GM18507 (cell line): ENCODE measurements at places on chromosomes 1 and 21.

- DNase-seq = no peak
These were observed 22.4 kb downstream of the NADK start for GRCh38 chr1:1755852-1756251.

DNA sequence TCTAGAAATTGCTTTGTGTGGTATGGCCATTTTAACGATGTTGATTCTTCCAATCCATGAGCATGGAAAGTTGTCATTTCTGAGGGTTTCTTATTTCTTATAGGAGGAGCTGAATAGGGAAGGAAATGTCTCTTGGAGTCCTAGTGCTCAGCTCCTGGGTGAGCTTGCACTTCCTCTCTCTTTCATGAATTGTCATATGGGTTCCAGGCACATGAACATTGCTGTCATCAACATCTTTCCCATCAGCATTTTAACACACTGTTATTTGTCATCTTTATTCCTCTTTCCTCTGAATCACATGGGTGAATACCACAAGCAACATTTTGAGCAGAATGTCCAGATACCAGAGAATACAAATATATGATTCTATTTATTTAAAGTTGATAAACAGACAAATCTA is 23.4 kb downstream of the SLAMF6 start:
- DNase-seq = no peak

GRCh38 chr1:42679364-42679983 is 2.7 kb upstream of the YBX1 start:
- DNase-seq = no peak

- DNase-seq = no peak
These were observed 442.1 kb downstream of the PTBP2 start for GRCh38 chr1:97163591-97164275.

DNA sequence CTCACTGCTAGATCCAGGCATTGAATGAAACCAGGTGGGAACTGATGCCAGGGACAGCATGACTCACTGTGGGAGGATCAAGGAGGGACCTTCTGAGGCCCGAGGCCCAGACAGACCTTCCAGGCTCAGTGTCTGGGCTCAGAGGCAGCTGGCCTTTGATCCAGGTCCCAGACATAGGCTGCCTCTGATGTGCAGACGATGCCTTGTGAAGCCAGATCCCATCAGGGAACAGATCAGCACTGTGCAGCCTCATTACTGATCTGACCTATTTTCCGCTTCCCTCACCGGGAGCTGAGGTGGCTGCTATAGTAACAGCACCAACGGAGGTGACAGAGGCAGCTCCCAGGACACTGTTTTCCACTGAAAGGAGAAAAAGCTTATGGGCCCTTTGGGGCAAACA is 399.5 kb downstream of the MATN1 start:
- DNase-seq = no peak

DNA sequence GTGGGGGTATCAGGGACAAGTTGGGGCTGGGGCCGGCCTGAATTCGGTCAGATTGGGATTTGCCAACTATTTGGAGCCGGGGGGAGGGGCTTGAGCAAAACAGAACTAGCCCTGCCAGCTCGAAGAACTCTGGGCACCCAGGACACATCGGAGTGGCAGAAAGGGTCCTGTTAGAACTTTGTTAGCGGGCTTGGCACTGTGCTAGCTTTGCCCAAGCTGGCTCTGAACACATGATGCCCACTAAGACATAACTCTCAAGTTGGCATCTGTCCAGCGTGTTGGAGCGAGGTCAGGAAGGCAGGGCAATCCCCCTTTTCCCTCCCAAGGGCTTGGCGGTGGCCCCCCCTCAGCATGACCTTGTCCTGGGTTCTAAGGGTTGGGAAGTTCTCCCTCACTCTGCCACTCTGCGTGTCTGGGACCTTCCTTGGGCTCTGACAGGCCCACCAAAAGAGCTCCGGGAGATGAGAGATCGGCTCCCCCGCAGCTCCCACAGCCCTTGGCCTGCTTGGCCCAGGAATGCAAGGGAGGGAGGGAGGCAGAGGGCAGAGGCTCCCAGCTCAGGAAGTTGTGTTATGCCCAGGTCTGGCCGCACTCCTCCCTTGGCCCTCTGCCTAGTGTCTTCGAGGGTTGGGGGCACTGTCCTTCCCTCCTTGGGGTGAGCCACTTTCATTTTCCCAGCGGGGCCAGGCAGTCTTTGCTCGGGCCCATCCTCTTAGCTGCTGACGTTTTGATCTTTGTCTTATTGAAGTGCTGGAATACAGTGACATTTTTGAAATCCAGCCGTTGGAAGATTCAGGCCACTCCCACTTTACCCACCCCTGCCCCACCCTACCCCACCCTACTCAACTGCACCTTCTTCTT is 1.2 kb downstream of the LMNA start:
- DNase-seq = no peak

GRCh38 chr1:81550753-81551152 is 250.0 kb upstream of the ADGRL2 start:
- DNase-seq = no peak

GRCh38 chr1:22545141-22545540 is 18.1 kb upstream of the EPHA8 start:
- DNase-seq = no peak

GRCh38 chr1:54838565-54839180 is 37.5 kb upstream of the TTC22 start:
- no peak for DNase-seq

- DNase-seq = no peak
These were observed 4.8 kb downstream of the DIPK1A start for GRCh38 chr1:92956254-92957029.

DNA sequence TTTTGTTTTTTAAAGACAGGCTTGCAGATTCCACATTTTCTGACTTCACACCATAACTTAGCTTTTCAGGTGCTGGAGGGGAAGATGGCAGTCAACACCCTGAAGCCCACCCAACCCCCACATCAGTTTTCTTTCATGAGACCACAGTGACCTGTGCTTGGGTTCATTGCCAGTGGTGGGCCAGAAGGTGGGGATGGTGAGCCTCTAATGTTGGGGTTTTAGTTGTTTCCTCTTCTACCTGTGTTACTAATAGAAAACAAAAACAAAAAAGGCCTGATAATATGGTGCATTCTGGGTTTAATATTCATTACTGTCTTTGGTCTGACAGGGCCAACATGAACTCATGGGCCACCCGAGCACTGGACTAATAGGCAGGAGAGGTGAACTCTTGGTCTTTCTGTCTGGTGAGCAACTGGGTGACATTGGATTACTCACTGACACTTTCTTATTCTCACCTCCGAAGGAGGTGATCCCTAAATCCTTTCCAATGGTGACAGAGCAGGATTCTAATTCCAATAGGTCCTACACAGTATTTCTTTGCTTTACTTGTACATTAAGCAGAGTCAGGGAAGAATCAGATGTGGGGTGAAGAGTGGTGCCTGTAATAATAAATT is 132.8 kb downstream of the CLIC6 start:
- peak; percentile 22 for DNase-seq

DNA sequence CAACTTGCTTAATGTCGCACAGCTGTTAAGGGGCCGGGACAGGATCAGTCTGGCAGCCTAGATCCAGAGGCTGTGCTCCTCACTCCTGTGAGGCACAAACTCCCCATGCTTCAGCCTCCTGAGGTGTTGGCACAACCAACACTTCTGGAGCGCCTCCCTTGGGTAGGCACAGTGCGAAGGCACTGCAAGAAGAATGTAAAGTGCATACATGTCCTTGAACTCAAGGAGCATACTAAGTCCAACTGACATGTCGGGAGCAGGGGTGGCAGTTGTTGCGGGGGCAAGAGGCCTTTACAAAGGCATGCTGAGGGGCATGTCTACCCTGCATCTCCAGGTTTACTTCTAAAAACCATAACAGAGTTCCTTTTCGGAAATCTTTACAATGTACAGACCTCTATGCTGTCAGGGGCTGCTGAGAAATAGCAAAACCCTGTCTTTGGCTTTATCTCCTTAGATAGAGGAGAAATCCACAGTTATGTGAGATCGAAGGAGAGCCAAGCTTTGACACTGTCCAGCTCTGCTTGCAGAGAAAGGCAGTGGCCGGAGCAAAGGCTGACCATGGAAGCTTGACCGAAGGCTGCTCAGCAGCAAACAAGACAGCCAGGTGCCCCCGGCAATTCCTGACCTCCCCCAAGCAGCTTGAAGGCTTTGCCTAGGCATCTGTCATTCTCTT is 93.9 kb downstream of the CDC7 start:
- DNase-seq = no peak

- DNase-seq = no peak
These were observed 2.2 kb downstream of the TNFRSF4 start for GRCh38 chr1:1211541-1212441.

GRCh38 chr21:37425001-37425400 is 58.4 kb downstream of the DYRK1A start:
- no peak for DNase-seq

GRCh38 chr1:207815913-207816291 is 64.0 kb downstream of the CD46 start:
- DNase-seq = no peak

DNA sequence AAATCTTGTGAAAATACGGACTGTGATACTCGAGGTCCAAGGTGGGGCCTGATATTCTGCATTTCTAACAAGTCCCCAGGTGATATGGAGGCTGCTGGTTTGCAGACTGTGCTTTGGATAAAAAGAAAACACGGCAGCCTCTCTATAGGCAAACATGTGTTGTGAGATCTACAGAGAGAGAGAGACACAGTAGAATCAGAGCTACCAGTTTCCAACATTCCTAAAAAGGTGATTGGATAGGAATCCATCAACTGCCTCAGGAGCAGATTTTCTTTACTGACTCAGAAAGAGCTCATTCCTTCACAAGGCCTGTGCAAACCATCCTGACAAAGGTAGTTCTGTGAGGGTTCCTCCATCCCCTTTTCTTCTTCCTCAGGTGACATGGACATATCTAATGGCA is 651.6 kb upstream of the CAMK1G start:
- DNase-seq = no peak

DNA sequence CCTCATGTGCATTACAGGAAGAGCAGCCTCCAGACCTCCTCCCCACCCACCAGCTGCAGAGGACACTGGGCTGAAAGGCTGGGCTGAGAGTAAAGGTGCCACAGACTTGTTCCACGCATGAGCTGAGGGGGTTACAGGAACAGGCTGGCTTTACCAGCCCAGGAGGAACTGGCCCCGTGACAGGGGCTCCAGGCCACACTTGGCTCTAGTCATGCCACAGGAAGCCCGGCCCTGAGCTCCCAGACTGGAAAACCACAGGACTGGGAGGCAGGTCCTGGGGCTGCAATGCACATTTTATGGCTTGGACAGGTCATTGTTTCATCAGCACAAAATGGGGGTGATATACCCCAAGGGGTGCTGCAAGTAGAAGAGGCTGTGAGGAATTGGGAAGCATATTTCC is 35.6 kb downstream of the GPA33 start:
- DNase-seq = no peak

GRCh38 chr1:204493145-204493983 is 1.2 kb downstream of the PIK3C2B start:
- DNase-seq = no peak

DNA sequence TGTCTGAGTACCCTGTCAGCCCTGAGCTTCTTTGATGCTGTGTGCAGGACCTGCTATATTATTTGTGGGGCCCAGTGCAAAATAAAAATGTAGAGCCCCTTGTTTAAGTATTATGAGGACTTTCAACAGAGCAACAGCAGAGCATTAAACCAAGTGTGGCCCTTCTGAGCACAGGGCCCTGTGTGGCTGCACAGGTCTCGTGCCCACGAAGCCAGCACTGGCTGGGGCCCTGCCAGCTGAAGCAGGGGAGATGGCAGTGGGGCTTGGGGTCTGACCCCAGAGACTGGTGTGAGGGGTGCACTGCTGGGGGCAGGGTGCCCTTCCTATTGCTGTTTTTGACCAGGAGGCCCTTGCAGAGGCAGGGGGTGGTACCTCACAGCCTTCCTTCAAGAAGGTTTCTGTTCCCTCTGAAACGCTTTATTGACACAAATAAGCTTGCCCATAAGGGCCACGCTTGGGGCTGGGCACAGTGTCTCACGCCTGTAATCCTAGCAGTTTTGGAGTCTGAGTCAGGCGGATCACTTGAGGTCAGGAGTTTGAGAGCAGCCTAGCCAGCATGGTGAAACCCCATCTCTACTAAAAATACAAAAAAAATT is 2.2 kb upstream of the SEMA4A start:
- DNase-seq = no peak

GRCh38 chr1:190170321-190170720 is 307.3 kb downstream of the BRINP3 start:
- DNase-seq = no peak

DNA sequence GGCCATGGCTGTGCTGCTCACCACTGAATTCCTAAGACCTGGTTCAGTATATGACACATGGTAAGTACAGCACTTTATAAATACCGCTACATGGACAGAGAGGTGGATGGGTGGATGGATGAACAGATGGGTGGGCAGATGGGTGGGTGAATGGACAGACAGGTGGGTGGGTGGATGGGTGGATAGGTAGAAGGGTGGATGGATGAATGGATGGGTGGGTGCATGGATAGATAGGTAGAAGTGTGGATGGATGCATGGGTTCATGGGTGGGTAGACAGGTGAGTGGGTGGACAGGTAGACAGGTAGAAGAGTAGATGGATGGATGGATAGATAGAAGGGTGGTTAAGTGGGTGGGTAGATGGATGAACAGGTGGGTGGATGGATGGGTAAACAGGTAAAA is 54.8 kb downstream of the TMCO4 start:
- no peak for DNase-seq

GRCh38 chr1:164726235-164726634 is 167.3 kb downstream of the PBX1 start:
- DNase-seq = no peak

DNA sequence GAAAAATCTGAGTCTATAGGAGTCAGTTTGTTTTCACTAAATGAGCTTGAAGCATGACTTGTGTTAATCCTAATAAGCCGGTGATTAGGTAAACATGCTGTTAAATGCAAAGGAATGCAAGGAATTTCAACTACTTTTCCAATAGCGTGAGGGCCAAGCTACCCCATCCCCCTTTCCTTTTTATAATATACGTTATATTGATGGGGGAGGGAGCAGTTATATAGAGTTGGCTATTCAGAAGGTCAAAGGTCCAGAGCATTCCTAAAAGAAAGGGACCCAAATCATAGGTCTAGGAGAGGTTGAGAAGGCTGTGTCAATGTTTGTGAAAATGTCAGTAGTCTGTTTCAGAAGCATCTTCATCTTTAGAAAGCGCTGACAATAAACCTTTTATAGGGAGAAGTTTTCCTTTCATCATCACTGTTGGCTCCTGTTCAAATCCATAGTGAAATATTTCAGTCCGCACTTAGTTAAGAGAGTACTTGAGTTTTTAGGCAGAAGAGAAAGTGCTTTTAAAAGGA is 3.8 kb downstream of the CCN1 start:
- no peak for DNase-seq

DNA sequence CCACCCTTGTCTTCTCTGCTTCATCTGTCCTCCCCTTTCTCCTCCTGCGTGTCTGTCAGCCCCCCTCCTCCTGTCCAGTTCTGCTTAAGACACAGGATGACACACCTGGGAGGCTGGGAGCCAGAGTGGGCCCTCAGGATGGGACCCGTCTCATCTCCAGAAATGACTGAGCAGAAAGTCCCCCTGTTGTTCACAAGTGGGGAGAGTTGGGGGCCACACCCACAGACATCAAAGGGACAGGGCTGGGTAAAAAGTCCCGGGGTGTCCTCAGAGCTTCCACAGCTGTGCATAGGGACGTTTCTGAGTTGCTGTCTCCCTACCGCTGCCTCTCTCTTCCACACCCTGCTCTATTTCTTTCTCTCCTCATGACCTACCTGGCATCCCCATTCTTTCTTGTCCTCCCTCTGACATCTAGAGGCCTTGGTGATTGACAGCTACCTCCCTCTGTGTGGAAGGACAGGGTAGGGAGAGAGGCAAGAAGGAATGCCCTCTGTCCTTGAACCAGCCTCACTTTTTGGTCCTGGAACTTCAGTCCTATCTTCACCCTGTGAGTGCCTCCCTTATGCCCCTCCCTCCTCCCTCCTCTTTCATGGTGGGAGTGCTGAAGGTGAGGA is 19.5 kb upstream of the SH2D2A start:
- no peak for DNase-seq

- no peak for DNase-seq
These were observed 156.7 kb downstream of the DMRTA2 start for GRCh38 chr1:50266509-50266908.
